H1 (cell line): ENCODE measurements at places on chromosomes 11 and 22. TPM values are rescaled to one million over a fixed set of nuclear protein-coding genes. Genes with fewer than 3 reads are reported as not detected.

The TTC12 gene
- 7.4 and 9.0 TPM in 2 replicates for total RNA-seq

- no peak for DNase-seq
Measured at GRCh38 chr11:86610559-86611341, 61.7 kb downstream of the ME3 start.

DNA sequence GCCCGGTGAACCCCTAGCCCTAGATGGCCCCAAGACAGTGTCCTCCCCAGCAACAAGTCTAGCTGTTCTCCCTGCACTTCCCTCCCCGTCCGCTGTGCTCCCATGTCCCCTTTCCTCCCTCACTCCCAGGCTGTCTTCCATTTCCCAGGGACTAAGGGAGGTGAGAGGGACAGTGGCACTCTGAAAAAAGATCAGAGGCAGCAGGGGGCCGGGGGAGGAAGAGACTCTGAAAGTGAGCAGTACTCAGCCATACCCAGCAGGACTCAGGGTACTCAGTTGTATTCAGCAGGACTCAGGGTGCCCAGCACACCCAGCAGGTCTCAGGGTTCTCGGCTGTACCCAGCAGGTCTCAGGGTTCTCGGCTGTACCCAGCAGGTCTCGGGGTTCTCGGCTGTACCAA, 48.4 kb upstream of the THY1 start:
- peak; percentile 47 for DNase-seq

- DNase-seq = no peak
Measured at GRCh38 chr22:27226666-27227065, 569.3 kb downstream of the MIAT start.
